ENCODE measurements at places on chromosomes 5 and 9.

GRCh38 chr5:72110394-72111013 lies 3.2 kb downstream of the MAP1B start:
- no peak for DNase-seq

GRCh38 chr5:135236908-135237747 lies 161.9 kb downstream of the MACROH2A1 start:
- no peak for DNase-seq

GRCh38 chr5:15363601-15364000 lies 136.4 kb upstream of the FBXL7 start:
- no peak for DNase-seq

- DNase-seq: no peak
These were observed 33.9 kb upstream of the SEMA4D start for GRCh38 chr9:89531766-89532165.

- no peak for DNase-seq
These were observed 78.9 kb upstream of the ICE1 start for GRCh38 chr5:5343568-5343967.

- DNase-seq: no peak
These were observed 35.8 kb downstream of the PJA2 start for GRCh38 chr5:109373932-109374331.

DNA sequence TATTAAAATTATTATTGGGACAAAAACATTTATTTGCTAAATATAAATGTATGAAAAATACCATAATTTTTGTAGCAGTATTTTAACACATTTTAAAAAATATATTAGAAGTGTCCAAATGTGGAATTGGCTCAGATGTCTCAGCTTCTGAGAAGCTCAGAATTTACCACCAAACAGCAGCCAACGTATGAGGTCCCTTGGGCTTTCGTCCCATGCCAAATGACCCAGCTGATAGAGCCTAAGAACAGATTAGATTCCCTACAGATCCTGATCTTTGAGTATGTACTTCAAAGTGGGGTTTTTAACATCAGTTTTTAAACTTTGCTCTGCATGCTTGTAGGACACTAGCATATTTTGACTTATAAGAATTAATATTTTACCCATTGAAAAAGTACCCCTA lies 77.3 kb upstream of the RPS23 start:
- no peak for DNase-seq

- DNase-seq: peak; percentile 65
These were observed 141.6 kb upstream of the ZNF608 start for GRCh38 chr5:124888050-124888506.

DNA sequence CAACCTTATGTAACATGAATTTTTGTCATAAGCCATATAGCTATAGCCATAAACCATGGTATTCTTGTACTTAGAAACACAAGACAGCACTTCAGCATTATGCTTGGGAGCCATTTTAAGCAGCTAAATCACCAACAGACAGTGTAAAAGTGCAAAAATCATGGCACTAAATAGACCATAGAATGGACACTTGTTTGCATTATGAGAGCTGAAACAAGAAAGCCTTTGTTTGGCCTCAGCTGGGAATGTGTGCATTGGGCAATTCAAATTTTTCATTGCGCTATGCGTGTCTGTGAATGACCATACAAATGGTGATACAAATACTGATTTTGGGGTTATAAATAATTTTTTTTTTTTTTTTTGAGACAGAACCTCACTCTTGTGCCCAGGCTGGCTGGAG lies 23.7 kb downstream of the KDM4C start:
- DNase-seq: no peak

GRCh38 chr5:169079697-169080096 lies 221.2 kb downstream of the SLIT3 start:
- DNase-seq: no peak

DNA sequence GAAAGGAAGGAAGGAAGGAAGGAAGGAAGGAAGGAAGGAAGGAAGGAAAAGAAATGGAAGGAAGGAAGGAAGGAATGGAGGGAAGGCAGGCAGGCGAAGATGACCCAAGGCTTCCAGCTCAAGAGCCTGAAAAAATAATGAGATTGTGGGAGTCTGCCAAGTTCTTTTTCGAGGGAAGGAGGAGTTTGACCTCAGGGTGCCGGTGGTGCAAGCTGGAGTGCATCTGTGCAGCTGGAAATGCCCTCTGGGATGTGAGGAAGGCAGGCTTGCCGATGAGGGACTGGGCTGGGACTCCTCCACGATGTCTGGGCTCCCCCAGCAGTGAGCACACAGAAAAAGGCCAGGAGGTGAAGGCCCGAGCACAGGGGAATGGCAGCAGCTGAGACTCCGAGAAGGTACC lies 154.9 kb upstream of the DAPK1 start:
- no peak for DNase-seq

GRCh38 chr9:97572196-97572891 lies 60.8 kb downstream of the TSTD2 start:
- DNase-seq: no peak

Measured in HuH-7.5 (cell line).